Stimulated activated CD4-positive, alpha-beta T cell treated with anti-CD3 and anti-CD28 coated beads, TNF-alpha, amount 100 ng/mL, for 4 hours (primary cell): ENCODE measurements at places on chromosomes 2 and 18.

DNA sequence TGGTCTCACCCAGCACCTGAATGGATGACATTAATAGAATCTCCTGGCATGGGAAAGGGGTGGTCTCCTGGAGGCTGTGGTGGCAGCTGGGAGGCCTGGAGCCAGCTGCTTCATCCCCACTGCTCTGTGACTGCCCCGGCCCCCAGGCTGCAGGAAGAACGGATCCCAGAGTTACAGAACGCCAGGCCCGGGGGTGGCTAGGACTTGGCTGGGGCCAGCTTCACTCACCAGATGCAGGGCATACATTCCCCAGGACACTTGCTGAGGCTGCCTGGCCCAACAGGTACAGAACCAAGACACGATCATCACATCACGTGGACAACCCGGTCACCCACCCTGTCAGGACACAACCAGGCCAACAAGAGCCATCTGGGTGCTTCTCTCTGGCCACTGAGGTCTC lies 178.6 kb upstream of the SALL3 start:
- DNase-seq, result no peak

DNA sequence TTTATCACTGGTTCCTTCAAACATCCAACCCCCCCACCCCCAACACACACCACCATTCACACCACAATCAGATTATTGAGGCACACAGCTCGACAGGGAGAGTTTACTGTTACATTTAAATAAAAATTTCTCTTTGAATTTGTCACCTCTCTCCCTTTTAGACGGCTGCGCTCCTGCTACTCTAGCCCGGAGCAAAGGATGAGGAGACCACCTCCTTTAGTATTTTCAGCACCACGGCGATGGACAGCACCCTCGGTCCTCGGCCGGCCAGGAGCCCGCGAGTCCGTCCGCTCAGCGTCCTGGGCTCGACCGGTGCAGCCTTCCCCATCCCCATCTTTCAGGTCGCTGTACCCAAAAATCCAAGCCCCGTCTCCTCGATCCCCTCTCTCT lies 892 bp downstream of the CELF4 start:
- no peak for DNase-seq

DNA sequence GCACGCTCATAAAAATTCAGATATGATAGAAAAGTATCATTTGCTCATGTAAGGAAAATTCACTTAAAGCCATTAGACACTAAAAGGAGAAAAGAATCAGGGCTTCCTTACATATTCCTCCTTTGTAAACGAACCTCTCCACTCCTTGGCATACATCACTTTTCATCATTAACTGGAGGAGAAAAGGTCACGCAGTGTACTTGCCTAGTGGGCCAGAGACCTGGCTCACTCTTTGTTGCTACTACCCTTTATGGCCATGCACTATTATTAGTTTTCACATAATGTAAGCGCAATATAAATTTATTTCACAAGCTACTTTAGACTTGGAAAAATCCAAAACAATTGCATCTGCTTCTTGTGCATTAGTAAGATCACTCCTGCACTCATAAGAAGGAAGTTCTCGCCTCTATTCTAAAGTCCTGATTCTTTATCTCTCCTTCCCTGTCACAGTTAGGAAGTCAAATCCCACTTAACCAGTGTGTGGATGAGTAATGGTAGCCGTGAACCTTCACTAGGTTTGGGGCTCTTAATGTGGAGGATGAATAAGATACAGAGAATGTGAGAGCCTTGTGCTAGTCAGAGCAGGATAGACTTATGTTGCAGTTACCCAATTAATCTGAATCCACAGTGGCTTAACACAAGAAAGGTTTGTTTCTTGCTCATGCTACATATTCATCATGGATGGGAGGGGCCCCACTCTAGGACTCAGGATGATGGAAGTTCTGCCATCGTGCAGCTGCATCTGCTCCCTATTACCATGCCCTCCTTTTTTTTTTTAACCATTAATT lies 115.0 kb upstream of the GLS start:
- no peak for DNase-seq

DNA sequence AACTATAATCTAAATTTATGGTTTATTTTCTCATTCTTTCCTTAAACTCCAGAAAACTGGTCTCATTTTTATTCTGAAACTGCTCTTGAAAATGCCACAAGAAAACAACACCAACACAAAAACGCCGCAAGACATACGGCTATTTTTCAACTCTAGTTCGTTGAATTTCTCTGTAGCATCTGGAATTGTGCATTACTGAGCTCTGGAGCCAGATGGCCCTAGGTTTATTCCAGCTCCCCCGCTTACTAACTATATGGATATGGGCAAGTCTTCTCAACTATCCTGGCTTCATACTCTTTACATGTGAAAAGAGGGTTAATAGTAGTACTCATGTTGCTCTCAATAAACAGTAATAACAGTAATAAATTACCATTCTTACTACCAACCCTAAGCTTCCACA lies 19.9 kb downstream of the FAM98A start:
- DNase-seq, result no peak

DNA sequence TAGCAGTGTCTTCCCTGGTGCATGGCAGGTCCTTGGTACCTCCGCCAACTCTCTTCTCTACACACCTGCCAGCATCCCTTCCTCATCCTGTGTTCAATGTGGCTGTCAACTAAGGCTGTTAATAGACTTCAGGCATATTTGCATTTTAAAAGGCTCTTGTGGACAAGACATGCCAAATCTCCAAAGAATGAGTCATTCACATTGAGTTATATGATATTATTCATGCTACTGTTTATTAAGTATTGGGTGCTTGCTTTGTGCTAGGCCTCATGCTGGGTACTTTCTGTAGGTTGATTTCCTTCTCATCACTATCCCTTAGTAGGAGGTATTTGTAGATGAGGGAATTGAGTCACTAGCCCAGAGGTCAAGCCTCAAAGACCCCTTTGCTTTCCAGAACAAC lies 5.2 kb downstream of the MYO1B start:
- no peak for DNase-seq

GRCh38 chr2:236755278-236755840 lies 185.7 kb downstream of the ACKR3 start:
- no peak for DNase-seq
